ENCODE measurements at places on chromosomes 2 and 18. TPM values are rescaled to one million over a fixed set of nuclear protein-coding genes. Genes with fewer than 3 reads are reported as not detected.

Gene CREG2
- not detected for polyA plus RNA-seq

Gene KYNU
- 0.04 TPM for polyA plus RNA-seq

GRCh38 chr2:2192091-2192955 lies 138.8 kb downstream of the MYT1L start:
- DNase-seq: no peak

- no peak for DNase-seq
Observed at GRCh38 chr2:240892925-240893324, 3.0 kb downstream of the MAB21L4 start.

GRCh38 chr2:6237039-6237660 lies 545.0 kb downstream of the SOX11 start:
- no peak for DNase-seq

DNA sequence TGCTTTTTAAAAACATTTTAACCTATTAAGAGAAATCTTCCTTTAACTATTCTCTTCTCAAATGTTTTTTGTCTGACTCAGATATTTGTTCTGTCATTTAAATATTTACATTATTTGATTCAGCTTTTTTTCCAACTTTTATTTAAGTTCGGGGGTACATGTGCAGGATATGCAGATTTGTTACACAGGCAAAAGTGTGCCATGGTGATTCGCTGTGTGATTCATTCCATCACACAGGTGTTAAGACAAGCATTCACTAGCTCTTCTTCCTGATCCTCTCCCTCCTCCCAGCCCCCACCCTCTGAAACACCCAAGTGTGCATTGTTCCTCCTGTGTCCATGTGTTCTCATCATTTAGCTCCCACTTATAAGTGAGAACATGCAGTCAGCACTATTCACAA lies 19.4 kb downstream of the SP100 start:
- DNase-seq: no peak

DNA sequence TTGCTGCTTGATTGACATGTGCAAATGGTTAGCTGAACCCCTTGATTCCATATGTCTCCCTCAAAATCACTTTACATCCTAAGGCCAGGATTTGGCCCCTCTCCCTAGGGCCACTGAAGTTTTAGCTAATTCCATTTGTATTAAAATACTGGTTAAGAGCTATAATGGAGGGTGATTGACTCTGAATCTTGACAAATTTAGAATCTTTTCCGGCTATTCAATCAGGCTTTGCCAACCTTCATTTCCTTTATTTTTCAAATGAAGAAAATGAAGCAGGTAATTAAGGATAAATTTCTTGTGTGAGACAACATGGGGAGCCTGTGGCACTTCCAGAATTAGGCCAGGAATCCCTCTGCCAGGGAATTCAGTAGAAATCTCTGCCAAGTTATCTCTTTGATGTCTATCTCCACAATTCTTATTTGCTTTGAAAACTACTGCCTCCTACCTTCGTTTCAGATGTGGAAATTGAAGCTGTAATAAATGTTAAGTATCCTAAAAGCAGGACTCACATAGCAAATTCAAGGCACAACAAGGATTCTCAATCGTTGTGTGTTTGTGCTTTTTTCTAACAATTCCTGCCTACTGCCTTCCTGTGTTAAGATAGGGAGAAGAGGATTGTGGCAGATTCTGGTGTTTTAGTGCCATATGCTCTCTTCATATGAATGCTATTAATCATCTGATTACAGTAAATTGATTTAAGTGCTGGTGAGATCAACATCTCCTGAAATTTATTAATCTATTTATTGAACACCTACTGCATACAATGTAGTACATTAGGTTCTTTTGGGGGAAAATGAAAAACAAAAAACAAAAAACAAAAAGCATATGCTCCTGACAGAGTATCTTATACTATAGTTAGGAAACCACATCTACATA lies 47.8 kb upstream of the MAP4K3 start:
- DNase-seq: no peak
